ENCODE measurements at places on chromosomes 4 and X.

DNA sequence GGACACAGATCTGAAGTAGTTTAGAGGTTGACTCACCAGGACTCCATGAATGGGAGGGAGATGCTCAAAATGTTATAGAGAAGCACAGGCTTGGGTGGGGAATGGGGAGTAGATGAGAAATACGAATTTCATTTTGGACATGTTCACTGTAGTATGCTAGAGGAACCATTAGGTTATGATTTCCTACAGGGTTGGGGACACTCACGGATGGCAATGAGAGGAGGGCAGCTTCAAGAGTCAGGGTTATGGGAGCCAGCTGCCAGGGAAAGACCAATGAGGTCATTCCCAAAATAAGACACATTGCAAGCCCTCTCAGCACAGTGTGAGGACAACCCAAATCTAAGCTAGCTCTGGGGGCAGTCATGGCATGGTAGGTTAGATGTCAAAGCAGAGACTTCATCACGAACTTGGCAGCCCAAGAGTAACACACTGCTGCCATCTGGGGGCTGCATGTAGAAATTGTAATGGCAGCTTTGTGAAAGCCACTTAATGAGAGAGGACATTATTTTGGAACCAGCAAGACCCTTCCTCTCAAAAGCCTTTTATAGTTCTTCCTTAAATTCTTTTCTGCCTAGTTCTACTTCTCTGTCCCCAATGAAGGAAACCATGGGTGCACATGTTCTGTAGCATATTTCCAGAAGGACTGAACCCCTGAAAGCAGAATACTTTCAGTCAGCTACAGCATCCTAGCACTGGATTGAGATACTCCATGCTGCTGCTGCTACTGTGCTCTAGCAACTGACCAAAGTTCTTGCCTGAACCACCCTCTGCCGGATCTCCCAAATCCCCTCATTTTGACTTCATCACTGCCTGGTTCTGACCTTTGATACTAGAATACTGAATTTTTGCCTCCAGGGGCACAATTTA lies 16.2 kb upstream of the ZCCHC12 start:
- peak; percentile 59 for DNase-seq

DNA sequence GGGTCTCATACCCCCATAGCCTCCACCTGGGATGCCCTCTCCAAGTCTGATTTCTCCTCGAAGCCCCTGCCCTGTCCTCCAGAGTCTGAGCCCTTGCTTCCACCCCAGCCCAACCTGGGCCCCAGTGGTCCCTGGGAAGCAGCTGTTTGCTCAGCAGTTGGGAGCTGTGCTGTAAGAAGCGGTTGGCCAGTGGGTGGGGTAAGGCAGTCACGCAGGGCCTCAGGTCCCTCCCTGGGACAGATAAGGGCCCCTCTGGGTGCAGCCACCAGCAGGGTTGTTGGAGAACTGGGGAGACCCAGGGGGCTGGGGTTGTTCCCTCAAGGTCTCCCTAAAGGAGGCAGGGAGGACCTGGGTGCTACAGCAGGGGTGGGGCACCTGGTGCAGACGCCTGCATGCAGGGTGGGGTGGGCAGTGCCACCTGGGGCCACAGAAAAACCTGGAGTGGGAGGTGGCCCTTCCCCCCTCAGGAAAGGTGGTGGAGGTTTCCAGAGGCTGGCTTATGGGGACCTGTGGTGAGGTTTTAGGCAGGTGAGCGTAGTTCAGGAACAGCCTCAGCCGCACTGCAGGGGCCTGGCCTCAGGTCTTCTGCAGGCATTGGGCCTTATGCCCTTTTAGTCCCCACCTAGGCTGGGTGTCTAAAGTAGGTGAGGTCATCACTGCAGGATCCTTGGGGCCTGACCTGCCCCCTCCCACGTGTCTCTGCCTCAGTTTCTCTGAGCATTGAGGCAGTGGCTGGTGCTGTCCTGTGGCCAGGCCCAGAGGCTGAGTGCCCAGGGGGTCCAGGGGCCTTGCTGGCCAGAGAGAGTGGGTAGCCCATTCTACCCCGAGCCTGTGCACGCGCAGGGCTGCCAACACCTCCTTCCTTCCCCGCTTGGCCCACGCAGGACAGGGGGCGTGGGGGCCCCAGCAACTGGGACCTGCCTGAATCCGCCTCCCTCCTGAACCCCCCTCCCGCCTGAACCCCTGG lies 3.1 kb upstream of the SLC26A1 start:
- DNase-seq, result no peak

GRCh38 chr4:6335040-6335590 lies 65.5 kb downstream of the WFS1 start:
- no peak for DNase-seq

DNA sequence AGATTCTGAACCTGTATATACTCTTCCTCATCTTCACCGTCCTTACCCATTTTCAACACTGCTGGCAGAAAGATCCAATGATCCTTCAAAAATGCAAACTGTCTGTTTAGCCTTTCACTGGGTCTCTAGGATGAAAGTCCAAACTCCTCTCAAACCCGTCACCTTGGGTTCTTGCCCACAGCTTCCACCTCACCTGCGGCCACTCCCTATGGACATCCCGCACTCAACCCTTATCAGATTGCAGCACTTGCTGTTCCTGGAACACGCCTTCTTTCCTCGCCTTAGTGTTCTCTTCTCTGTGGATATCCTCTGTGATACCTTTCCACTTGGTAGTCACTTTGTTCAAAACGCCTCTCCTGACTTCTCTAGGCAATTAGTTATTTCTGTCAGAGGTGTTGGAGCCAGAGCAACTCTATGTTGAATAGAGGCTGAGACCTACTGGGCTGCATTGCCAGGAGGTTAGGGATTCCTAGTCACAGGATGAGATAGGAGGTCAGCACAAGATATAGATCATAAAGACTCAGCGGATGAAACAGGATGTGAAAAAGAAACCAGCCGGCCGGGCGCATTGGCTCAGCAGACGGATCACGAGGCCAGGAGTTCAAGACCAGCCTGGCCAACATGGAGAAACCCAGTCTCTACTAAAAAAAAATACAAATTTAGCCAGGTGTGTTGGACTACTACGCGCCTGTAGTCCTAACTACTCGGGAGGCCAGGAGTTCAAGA lies 4.2 kb upstream of the NOCT start:
- no peak for DNase-seq

DNA sequence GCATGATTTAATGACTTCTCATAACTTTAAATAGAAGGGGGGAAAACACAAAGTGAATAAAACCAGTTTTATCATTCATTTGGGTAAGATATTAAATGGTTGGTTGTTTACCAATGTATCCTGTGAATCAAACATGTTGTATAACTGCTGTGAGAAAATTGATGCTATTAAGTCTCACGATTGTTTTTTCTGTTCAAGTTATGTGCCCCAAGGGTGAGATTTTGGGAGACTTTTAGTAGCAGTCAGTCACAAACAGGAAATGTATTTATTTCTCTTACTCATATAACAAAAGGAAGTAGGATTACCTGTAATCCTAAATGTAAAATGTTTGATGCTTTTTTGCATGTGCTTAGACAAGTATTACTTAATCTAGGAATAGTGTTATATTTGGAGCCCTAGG lies 39.2 kb downstream of the MTHFD2L start:
- DNase-seq, result no peak

All from muscle of back (tissue), 13 donors.